Diencephalon (tissue), 1 donor: ENCODE measurements at places on chromosomes 3 and 15. TPM values are rescaled to one million over a fixed set of nuclear protein-coding genes. Genes with fewer than 3 reads are reported as not detected.

The TIMP4 gene
- 11.1 TPM for total RNA-seq

The ZNF860 gene
- total RNA-seq, result 6.7 TPM

The CHRNA5 gene
- total RNA-seq, result 7.6 TPM

The ANKUB1 gene
- 4.2 TPM for total RNA-seq

The SMAD6 gene
- 3.5 TPM for total RNA-seq

The CD80 gene
- under 0.01 TPM for total RNA-seq

The BCHE gene
- 38.1 TPM for total RNA-seq

The CHAC1 gene
- 6.2 TPM for total RNA-seq

The SERPINI2 gene
- total RNA-seq, result 3.7 TPM

The GOLGA8G gene
- not detected for total RNA-seq

The SPTSSB gene
- 33.9 TPM for total RNA-seq

The TF gene
- 9.2 TPM for total RNA-seq

The CCDC54 gene
- total RNA-seq, result not detected

The GPR15 gene
- not detected for total RNA-seq

The SCAANT1 gene
- total RNA-seq, result not detected

The ASB14 gene
- 0.69 TPM for total RNA-seq

The ZNF280D gene
- total RNA-seq, result 96.2 TPM

The NEK10 gene
- 58.8 TPM for total RNA-seq

The MAGI1 gene
- total RNA-seq, result 108 TPM

The ZNF80 gene
- 0.23 TPM for total RNA-seq
